Left forelimb (tissue), 1 donor: ENCODE measurements at places on chromosomes 11 and 22.

DNA sequence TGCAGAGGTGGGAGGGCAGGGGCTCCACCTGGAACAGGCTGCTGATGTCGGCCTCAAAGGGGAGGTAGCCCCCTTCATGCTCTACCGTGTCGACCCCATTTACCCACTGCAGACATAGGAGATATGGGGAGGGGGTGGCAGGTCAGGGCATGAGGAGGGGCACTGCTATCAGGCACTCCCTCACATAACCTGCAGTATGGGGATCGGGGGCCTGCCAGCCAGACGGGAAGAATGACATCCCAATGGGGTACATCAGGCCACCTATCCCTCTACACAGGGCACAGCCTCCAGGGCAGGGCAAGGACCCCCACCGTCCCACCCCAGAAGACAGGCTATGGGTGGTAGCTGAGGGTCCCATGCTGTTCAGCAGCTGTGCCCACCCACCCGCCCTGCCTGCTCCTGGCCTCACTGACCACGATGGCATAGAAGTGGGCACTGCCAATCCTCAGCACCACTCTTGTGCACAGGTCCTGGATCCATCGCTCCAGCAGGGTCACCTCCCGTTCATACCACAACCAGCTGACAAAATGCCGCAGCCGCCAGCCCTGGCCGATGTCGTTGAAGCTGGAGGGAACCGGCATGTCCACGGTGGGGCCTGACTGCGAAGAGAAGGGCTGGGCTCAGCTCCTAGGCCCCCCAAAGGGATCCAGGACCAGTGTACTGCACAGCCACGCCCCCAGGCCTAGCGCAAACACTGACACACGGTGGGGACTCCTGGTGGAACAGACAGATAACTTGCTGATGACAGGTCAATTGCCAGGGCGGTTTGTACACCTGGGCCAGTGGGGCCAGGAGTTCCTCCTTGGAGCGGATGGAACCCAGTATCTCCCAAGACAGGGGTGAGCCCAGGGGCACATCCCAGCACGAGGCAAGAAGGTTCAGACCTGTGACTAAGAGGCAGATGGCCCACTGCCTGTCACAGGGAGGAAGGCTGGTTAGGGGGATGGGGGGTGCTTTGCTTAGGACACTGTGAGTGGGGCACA, 24.1 kb downstream of the RGL4 start:
- DNase-seq, result no peak

DNA sequence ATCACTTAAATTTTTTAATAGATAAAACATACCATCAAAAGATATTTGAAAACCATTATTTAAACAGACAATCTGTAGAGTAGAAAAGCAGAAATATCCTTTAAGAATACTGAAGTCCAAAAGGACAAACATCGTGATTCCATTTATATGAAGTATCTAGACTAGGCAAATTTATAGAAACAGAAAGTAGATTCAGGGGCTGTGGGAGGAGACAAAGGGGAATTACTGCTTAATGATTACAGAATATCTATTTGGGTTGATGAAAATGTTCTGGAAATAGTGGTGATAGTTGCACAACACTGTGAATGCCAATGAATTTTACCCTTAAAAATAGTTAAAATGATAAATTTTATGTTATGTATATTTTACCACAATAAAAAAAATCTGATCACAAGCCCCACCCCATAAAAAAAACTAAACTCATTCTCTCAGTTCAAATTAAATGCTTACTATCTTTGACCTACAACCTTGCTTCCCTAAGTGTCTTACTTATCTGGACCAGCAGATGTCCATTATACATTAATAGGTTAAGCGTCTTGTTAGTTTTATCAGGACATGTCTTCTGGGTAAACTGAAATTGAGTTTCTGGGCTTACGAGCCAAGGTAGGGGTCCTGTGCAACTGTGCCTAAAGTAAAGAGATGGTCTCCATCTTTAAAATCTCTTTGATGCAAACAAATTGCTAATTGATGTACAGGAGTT, 86.3 kb downstream of the FCHSD2 start:
- no peak for DNase-seq

DNA sequence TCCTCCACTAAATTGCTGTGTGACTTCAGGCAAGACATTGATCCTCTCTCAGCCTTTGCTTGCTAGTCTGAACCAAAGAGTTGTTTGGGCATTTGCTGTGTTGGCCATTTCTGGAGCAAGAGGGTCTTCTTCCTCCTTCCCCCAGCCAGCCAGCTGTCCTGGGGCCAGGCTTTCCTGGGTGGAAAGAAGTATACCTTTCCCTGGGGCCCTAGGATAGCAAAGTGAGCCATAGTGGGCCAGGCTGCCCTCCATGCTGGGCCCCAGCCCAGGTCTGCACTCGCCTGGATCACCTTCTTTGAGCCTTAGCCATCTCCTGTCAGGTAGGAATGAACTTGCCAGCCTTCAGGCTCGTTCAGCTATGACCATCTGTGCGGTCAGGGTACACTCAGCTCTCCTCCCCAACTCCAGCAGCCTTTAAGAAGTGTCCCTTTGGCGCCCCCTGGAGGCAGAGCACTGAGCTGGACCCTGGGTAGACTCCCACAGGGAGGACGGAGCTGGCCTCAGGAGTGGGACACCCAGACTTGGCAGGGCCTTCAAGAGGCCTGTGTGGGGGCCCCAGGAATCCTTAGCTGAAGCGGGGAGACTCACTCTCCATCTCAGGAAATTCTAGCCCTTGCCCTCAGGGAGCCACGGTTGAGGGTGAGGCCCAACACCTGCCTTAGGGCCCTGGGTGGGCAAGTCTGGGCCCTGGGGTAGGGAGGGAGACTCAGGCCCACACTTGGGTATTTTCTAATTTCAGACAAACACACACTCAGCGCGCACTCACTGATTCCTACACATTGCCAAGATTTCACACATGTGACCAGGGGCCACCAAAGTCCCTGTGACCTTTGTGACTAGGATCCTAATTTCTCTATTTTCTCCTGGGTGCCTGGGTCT, 35.6 kb upstream of the TPBGL start:
- peak; percentile 89 for DNase-seq

DNA sequence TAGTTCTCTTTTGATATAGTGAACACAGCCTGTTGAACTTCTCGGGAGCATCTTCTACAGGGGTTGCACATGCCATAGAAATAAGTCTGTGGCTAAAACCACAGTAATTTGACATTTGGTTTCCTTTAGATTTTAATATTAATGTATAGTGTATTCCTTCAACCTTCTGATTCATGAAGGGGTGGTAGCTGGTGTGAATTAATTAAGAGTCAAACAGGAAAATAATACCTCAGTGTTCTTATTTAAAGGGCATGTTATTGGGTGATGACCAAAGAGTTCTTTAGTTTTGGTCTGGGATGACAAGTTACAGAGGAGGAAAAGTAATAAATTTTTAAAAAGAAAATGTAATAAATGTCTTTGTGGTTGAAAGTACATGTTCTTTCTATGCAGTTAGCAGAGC, 86.8 kb downstream of the PDHX start:
- DNase-seq, result no peak

- no peak for DNase-seq
These were observed 18.4 kb downstream of the MS4A6E start for GRCh38 chr11:60345489-60345888.

DNA sequence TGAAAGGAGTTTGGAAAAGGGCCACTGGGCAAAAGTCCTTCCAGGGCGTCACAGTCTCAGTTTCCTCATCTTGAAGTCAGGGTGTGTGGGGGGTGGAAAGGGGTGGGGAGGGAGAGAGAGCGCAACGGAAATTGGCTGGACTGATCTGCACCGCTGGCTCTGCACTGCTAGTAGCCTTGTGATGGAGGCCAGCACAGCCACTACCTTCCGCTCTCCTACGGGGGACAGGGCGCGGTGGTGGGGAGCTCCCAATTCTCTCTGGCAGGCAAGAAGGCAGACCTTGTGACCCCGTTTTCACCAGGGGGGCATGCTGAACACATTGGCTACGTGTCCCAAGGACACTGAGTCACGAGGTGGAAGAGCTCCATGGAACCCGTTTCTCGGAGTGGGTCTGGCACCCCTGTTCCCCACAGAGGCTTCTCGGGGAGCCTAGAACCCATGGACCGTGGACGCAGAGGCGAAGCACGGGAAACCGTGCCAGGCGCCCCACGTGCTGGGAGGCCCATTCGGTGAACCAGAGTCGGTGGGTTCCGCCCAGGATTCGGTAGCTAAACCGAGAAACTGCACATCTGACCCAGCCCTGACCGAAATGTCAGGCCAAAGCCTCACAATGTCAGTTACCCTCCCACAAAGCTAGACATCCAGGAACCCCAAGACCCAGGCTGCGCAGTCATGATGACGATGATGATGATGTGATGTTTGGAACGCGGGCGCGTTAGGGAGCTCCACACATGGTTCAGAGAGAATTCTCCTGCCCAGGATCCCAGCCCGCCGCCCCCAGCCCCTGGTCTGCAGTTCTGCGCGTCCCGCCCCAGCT, 28.3 kb upstream of the WNT11 start:
- DNase-seq, result peak; percentile 70

DNA sequence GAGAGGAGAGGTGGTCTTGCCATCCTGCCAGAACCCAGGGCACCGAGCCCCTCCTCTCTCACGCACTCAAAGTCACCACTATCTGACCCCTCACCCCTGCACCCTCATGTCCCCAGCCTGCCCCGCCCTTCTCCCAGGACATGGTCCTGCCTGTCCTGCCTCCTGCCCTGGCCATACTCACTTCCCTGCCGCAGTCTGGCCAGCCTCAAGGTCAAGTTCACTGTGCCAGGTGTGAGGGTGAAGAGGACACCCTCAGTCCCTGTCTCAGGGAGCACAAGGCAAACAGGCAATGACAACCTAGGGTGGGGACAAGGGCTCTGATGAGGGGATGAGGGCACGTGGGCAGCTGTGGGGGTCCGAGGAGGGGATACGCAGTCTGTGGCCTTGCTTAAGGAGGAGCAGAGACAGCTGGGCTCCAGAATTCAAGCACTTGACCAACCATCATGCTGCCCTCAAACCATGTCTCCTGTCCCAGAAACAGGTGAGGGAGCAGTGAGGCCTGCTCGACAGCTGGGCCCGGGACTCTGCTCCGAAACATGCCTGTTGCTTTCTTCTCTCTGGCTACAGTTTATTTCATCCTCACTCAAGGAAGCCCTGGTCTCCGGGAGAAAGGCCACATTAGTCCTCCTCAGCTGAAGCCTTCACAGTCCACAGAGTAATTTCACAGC, 36.6 kb downstream of the PDGFB start:
- no peak for DNase-seq

- DNase-seq, result no peak
These were observed at the start of gene OR5A2 for GRCh38 chr11:59426361-59427067. TSS of gene OR5A2 (minus strand) at chr11:59426413. CDS start at chr11:59422953, 3,460 bp downstream.

DNA sequence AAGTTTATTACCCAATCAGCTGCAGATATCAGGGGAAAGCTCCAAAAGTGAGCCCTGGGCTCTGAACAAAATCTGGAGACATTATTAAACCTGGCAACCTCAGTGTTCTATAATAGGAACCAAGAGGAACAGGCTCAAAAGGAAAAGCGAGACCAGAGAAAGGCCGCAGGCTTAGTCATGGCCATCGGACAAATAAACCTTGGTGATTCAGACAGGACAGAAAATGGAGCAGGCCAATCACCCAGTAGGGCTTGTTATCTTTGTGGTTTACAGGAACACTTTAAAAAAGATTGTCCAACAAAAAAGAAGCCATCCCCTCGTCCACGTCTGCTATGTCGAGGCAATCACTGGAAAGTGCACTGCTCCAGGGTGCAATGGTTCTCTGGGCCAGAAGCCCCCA, 7.7 kb upstream of the PANX1 start:
- DNase-seq, result no peak

- no peak for DNase-seq
These were observed 12.9 kb downstream of the TRIM29 start for GRCh38 chr11:120125024-120125423.

DNA sequence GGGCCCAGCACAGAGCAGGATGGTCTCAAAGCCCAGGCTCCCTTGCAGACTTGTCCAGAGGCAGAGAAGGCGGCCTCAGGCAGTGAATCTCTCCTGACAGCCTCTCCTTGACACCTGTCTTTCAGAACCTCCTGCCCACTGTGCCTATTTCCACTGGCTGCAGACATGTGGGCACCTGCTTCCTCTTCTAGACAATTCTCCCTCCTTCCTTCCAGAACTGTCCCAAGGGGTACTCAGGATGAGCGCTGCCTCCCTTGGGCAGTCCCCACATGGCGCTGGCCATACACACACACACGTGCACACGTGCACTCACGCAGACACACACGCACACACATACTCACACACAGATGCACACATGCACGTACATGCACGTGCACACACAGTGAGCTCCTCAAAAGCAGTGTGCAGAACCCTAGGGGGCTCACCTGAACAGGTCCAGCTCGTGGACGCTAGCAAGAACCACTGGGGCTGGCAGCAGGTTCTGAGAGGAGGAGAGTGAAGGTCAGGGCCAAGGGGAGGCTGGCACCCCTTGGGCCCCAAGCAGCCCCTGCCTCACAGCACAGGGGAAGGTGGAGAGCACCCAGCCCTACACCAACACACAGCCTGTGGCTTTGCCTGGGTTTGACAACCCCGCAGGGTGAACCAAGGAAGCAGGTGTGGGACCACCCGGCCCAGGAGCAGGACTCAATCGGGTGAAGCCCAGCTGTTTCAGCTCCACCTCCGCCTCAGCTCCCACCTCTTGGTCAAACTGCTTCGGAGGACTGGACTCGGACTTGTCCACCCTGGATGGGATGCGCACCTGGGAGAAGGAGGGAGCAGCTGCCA, 8.1 kb upstream of the PLXNB2 start:
- DNase-seq, result no peak

- DNase-seq, result no peak
These were observed 3.8 kb downstream of the OR10S1 start for GRCh38 chr11:123973816-123974215.

DNA sequence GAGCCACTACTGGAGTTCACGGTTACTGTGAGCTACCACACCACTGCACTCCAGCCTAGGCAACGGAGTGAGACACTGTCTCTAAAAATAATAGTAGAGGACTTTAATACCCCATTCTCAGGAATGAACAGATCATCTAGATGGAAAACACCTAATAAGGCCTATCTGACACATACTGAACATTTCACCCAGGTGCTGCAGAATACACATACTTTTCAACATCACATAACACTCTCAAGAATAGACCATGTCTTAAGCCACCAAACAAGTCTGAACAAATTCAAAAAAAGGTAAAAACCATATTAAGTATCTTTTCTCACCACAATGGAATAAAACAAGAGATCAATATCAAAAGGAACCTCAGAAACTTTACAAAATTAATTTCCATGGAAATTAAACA, 37.9 kb downstream of the DDIAS start:
- DNase-seq, result no peak

- DNase-seq, result no peak
These were observed 97.2 kb upstream of the CEP126 start for GRCh38 chr11:101817581-101817980.

DNA sequence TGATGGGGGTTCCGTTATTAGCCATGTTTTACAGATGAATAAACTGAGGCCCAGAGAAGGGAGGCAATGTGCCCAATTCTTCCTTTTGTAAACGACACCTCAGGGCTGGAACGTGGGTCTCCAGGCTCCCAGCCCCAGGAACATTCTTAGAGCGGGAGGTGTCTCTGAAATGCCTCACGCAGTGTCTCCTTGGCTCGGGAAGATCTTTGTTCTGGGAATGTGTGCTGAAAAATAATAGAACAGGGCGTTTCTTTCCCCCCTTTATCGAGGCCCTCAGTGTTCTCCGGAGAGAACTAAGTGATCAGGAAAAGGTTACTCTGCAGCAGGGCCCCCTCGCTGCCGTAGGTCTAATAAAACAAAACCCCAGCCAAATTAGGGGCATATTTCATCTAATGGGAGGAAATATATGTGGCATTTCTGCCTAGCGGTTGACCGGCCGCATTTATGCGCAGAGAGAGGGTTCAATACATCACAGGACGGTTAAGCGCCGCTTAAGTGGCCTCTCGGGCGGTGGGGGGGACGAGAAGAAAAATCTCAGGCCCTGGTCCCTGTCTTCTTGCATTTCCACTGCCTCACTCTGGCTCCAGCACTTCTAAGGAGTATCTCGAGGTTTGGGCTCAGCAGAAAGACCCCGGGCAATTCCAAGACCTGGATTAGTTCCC, 564.3 kb downstream of the MN1 start:
- DNase-seq, result peak; percentile 53
